GM23338 (cell line): ENCODE measurements at places on chromosomes 16 and 17. TPM values are rescaled to one million over a fixed set of nuclear protein-coding genes. Genes with fewer than 3 reads are reported as not detected.

Gene BICDL2
- 17.5 and 18.4 TPM in 2 replicates for total RNA-seq

Gene TAOK1
- 63.3 and 69.8 TPM in 2 replicates for total RNA-seq

Gene HEATR9
- total RNA-seq, result not detected in 2 replicates

GRCh38 chr17:11140043-11140442 is 101.0 kb upstream of the SHISA6 start:
- DNase-seq, result no peak

DNA sequence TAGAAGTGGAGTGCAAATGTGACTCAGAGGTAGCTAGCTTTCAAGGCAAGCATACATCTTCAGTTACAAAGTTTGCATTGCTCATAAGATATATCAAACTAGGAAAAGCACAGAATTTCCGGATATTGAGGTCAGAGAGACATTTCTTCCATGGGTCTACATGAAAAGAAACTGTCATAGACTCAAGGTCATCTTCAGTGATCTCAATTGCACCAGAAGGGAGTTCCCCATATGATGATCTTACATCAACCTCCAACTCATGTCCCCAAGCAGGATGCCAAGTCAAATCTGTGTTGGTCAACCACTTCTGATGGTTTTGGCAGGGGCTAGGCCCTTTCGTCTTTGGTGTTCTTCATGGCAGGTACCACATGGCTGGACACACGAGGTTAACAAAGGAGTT is 459.9 kb upstream of the MAF start:
- no peak for DNase-seq

DNA sequence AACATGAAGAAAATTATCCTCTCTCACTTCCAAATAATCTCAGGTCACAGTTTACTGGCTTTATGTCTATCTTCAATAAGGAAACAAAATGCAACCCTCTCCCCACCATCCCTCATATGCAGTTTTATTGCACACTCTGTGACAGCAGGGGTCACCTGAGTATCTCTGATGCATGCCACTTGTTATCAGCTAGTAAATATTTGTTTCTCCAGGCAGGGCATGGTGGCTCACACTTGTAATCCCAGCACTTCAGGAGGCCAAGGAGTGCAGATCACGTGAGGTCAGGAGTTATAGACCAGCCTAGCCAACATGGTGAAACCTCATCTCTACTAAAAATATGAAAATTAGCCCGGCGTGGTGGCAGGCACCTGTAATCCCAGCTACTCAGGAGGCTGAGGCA is 61.1 kb downstream of the ADAMTS18 start:
- DNase-seq, result no peak

GRCh38 chr16:49746545-49746944 is 109.4 kb downstream of the ZNF423 start:
- no peak for DNase-seq

DNA sequence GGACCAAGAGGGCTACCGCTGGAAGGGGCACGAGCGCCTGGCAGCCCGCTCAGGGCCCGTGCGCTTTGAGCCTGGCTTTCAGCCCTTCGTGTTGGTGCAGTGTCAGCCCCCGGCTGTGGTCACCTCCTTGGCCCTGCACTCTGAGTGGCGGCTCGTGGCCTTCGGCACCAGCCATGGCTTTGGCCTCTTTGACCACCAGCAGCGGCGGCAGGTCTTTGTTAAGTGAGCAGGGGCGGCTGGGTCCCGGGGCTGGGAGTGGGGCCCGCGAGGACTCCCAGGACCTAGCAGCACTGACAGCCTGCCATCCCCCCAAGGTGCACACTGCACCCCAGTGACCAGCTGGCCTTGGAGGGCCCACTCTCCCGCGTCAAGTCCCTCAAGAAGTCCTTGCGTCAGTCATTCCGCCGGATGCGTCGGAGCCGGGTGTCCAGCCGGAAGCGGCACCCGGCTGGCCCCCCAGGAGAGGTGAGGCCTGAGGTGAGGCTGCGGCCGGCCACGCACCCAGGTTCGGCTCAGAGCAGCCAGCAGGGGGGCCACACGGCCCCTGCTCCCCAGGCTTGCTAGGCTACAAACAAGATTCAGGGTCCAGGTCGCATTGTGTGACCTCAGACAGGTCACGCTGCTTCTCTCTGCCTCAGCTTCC is 17.4 kb upstream of the MYO15B start:
- no peak for DNase-seq

GRCh38 chr17:82674656-82675475 is 23.6 kb downstream of the RAB40B start:
- no peak for DNase-seq

DNA sequence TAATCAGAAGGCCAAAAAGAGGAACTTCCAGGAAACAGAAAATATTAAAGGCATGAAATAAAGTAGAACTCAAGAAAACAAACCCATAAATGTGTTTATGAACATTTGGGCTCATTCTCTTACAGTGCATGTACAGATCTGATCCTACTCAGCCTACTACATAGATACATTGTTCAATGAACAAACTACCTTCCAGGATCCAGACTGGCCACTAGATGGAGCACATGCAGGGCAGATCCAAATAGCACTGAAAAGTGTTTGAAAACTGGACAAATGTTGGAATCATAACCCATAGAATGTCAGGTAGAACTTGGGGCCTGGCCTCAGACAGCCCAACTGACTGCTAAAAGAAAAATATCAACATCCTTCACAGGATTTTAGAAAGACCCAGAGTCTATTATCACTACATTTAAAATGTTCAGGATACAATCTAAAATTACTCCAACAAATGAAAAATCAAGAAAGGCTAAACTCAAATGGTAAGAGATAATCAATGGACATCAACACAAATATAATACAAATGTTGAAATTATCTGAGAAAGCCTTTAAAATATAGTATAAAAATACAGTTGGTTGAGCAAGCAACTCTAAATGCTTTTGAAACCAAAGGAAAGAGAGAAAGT is 122.4 kb upstream of the NUDT7 start:
- DNase-seq, result peak; percentile 57

DNA sequence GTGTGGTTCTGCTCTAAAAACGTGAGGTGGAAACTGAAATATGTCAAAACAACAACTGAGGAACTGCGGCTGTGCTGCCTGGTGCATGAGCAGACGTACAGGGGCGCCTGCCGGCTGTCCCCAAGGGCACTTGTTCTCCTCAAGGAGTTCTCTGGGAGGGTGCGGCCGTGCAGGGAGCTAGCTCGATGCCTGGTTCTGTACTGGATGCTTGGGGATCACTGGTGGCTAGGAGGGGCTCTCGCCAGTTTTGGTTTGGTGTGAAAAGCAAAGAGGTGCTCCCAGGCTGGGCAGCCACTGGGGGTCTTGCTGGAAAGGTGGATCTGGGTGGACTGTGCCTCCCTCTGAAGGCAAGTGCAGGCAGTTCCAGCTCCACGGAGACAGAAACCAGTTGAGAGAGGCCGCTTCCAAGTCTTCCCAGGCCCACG is 41.9 kb upstream of the ATP2A3 start:
- no peak for DNase-seq
